ENCODE measurements at places on chromosomes 12 and 14. TPM values are rescaled to one million over a fixed set of nuclear protein-coding genes. Genes with fewer than 3 reads are reported as not detected.
A peak's percentile ranks its signal among the peaks of the same experiment; 100 is the strongest.

DNA sequence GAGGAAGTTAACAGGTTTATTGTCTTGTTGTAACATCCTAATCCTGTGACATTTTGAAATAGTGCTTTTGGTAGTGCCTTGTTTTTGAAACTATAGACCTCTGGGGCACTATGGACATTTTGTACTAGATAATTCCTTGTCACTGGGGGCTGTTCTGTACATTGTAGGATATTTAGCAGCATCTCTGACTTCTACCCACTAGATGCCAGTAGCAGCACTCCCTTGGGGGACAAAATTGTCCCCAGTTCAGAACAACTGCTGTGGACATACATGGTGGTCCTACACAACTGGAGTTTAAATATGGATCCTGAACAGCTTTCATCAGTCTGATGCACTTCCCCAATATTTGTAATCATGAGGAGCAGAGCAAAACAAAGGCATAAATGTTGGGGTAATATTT, 264.7 kb downstream of the RAD51B start:
- no peak for DNase-seq

GRCh38 chr12:5924342-5924741, 20.7 kb downstream of the ANO2 start:
- no peak for DNase-seq

DNA sequence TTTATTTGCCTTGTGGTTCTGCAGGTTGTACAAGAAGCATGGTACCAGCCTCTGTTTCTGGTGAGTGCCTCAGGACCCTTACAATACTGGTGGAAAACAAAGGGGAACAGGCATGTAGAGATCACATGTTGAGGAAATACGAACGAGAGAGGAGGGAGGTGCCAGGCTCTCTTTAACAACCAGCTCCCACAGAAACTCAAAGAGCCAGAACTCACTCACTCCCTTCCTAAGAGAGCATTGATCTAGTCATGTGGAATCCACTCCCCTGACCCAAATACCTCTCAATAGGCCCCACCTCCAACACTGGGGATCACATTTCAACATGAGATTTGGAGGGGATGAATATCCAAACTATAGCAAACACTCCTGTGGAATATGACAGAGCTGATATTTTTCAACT, 938.0 kb downstream of the GALC start:
- DNase-seq, result no peak

GRCh38 chr14:75831455-75831854, 150.3 kb downstream of the TGFB3 start:
- DNase-seq, result no peak

- peak; percentile 22 for DNase-seq
Measured at GRCh38 chr12:92927436-92928281, 1.4 kb downstream of the EEA1 start.

Gene MYH6
- 0.16 TPM for polyA plus RNA-seq

GRCh38 chr12:55008944-55009585, 10.7 kb upstream of the NEUROD4 start:
- DNase-seq, result peak; percentile 73

Gene OTOGL
- polyA plus RNA-seq, result 0.54 TPM
